ENCODE measurements at places on chromosomes 6 and 20.

DNA sequence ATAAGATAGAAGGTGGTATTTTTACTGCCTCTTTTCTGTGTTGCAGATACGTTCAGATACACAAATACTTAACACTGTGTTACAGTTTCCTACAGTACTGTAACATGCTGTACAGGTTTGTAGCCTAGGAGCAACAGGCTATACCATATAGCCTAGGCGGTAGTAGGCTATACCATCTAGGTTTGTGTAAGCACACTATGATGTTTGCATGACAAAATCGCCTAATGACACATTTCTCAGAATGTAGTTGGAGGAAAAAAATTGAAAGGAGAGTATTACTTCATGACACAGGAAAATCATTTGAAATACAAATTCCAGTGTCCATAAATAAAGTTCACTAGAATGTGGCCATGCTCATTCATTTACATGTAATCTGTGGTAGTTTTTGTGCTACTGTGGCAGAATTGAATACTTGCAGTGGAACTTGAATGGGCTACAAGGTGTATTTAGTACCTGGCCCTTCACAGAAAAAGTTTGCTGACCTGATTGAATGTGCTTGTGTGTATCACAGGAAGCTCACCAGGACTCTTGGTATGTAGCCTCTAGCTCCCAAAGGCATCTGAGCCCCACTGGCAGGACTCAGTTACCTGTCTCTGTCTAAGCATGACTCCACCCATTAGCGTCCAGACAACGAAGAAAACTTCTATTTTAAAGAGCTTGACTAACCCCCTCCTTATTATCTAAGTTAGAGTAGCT, 18.8 kb downstream of the TOP1 start:
- no peak for DNase-seq

GRCh38 chr6:63764318-63764916, 128.8 kb downstream of the PHF3 start:
- DNase-seq = no peak

- DNase-seq = no peak
Observed at GRCh38 chr20:53990768-53991450, 79.5 kb downstream of the BCAS1 start.

- no peak for DNase-seq
Observed at GRCh38 chr6:118558464-118559217, 10.5 kb downstream of the PLN start.

DNA sequence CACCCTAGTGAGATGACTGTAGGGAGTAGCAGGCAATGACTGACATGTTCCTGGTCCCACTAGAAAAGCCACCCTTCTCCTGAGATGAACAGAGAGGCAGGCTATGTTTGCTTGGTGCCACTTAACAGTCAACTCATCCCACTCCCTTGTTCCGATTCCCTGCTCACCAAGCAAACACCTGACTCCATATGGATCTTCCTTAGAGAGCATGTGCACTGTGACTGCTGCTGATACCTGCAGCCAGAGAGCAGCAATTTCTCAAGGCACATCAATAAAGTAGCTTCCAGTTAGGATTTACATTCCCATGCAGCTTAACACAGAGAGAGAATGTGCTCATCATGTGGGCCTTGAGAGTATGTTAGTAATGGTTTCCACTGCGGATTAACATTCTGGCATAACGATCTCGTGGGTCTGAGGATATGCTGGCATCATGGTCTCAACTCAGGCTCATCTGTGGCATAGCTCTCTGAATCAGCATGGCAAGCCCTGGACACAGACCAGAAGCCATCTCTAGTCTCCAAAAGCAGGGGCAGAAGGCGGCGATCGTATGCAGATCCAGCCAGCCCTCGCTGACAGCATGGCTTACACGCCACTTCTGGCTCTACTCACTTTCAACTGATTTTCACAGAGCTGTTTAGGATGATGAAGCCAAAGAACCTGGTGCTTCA, 43.9 kb downstream of the ATXN1 start:
- no peak for DNase-seq

- DNase-seq = peak; percentile 73
Observed at GRCh38 chr20:25867776-25868649, 171.4 kb upstream of the ZNF337 start.

DNA sequence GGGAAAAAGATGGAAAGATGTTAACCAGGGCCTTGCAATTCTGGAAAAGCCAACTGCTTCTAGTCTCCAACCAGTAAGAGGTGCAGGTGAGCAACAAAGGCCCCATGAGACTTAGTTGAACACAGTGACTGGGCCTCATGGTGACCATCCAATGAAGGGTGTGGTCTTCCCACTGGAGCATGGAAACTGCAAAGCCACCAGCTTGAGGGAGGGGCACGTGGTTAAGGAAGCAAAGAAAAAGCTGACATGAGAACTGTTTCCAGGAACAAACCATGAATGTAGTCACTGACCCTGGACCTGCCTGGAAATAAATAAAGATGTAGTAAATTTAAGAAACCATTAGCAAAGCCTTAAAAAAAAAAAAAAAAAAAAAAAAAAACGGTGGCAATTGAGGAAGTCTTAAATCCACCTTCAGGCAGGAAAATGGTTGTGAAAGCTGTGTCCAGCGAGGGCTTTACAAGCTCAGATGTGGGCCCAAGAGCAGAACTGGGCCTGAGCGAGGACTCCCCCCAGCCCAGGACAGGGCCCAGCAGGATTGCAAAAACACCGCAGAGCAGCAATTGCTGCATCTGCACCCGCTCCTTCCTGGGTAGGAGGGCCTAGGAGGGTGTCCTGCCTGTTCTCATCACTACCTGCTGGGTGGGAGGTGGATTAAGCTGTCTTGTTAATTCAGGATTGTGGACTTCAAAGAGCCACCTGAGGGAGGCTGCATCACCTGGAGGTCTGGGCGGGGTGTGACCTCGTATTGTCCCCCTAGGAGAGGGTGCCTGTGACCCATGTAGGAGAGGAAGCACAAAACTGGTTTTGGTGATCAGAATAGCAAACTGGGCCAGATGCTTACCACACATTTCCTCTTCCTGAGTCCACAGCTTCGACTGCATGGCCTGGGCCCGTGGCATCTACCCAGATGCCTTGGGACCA, 10.3 kb downstream of the GFRA4 start:
- no peak for DNase-seq

DNA sequence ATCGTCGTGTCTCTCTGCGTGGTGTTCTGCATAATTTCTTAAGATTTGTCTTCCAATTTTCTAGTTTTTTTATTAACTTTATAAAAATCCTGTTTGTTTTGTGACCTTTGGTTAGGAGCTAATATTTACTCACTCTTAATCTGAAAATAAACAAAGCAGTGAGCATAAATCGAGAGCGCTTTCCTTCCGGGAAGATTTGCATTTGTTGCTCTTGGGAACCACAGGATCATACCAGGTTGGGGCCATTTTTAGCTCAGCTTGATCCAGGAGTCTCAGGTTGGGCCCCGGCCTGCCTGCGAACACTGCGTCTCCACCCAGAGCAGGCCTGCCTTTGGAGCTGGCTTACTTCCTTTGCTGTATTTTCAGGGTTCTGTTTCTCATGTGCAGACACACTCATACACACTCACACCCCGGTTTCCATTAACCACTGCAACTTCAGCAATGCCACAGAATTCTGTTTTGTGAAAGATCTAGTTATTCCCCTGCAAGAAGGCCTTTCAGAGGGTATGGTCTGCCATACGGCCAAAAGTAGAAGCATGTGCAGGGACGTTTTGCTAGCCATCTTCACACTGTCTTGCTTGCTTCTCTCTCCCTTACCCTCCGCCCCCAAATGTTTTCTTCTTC, 17.3 kb downstream of the BPHL start:
- no peak for DNase-seq
